ENCODE measurements at places on chromosomes 1 and 21.

DNA sequence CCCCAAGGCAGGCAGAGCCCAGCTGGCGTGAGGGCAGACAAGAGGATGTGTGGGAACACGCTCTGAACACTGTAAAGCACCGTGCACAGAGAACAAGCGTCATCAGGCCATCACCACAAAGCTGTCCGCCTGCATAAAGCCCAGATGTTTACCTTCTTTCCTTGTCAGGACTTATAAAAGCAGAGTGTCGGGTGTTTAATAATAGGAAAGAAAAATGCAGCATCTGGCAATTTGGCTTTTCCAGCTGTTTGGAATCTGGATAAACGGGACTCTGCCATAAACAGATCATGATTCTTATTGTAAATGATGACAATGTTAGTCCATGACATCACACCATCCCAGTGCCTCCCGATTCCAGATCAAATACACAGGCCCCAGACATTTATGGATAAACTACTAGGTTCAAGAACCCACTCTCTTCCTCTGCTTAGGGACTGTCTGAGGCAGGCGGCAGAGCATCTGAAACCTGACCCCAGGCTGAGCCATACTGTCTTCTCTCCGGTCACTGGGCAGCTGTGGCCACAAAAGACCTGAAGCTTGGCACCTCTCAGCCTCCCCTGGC, 4.2 kb downstream of the GLIS1 start:
- no peak for DNase-seq

GRCh38 chr1:47630346-47630745, 192.5 kb downstream of the FOXD2 start:
- no peak for DNase-seq

DNA sequence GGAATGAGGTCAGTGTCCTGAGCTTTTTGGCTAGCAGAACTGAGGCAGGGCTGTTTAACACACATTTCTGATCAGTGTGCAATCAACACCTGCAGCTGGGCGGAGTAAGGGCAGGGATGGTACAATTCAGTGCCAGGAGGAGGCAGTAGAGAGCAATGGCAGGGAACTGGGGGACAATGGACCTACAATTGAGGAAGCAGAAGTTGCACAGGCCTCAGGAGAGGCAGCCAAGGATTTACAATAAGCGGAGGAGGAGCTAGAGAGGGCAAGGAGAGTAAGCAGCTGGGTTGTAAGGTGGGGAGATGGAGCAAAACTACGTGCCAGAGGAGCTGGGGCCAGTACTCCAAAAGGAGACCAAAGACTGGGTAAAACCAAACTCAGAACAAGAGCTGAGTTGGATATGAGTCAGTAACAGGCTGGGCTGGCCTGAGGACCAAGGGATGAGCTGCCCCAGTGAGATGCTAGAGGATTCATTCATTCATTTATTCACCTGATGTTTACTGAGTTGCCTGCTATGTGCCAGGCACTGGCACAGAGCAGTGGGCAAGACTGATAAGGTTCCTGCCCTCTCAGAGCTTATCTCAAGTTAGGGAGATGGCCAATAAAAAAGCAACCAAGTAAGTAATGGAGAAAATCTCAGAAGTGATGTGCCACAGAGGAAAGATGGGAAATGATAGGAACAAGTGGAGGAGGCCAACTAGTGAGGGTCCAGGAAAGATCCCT, 10.4 kb upstream of the GALE start:
- no peak for DNase-seq

- no peak for DNase-seq
Measured at GRCh38 chr1:181669246-181669645, 185.9 kb downstream of the CACNA1E start.

DNA sequence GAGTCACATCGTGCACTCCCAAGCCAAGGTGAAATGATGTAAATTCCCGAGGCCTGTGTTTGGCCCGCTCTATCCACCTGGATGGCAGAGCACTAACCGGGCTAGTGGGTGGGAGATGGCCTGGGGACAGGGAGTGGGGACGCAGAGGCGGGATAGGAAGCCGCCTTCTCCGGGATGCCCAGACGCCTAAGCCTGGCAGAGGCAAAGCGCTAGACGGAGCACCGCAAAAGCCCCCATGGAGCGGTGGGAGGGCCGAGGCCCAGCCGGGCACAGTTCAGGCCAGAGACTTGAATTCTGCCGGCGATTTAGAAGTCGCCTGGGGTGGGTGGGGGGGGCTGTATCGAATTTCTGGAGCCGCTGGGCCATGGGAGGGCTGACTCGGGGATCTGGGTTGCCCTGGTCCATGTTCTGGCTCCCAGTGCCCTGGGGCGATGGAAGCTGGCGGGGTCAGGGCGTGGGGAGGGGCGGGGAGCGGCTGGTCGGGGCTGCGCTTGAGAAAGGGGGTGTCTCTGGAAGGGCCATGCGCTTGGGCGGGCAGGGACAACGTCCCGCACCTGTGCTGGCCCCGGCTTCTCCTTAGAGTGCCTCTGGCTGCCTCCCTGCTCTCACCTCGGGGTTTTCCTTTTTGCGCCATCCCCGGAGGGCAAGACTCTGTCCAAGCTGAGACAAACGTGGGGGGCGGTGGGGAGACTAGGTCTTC, 28.0 kb downstream of the KIAA2013 start:
- no peak for DNase-seq

DNA sequence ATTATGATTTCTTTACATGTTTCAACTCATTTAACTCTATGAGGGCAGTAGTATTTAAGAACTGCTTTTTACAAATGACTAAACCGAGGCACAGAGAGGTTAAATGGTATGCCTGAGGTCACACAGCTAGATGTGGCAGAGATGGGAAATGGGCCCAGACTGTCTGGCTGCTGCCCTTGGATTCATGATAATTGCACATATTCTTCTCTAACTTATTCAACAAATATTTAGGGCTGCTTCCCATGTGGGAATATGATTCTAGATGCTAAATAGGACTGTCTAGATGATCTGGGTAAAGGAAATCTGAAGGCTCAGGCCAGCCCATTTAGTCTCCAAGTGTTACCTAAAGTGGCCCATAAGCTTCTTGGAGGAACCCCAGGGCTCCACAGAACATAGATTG, 26.2 kb downstream of the C8A start:
- DNase-seq = no peak

- no peak for DNase-seq
Measured at GRCh38 chr1:230270185-230270558, 156.0 kb downstream of the PGBD5 start.

DNA sequence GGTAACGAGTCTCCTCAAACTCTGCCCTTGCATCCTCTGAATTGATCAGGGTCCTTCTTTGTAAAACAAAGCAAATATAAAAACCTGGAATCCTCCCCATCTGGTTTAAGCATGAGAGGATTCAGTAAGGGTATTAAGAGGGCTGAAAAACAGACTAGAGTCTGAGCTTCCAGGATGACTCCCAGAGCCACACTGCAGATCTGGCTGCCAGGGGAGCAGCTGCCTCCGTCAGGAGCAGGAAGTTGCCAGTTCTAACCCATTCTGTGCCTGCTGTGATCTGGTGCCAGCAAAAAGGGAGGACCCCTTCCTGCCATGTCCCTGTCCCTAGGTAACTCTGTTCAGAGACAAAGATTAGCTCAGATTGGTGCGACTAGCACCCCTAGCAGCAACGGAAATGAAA, 27.5 kb downstream of the SERTAD4 start:
- no peak for DNase-seq

GRCh38 chr1:27346991-27347624, 5.3 kb downstream of the SYTL1 start:
- no peak for DNase-seq

- DNase-seq = no peak
Measured at GRCh38 chr1:204203206-204203767, 7.0 kb upstream of the KISS1 start.

- no peak for DNase-seq
Measured at GRCh38 chr1:151377150-151377884, 4.8 kb upstream of the SELENBP1 start.

GRCh38 chr1:220732621-220733020, 15.5 kb upstream of the MTARC2 start:
- no peak for DNase-seq

DNA sequence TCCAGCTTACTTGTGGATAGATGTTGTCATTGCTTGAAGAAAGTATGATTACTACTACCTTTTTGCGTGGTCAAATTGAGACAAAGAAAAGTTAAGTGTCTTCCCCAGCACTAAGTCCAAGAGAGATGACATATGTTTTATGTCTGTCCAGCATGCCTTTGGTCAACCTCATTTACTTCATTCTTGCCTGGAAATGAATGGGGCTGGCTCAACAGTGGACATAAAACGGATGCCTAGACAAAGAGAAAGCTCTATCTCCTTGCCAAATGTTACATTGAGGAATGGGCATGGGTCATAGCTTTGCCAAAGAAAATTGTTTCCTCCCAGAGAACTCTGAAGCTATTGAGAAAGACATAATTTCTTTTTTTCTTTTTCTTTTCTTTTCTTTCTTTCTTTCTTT, 82.4 kb upstream of the PLPPR4 start:
- DNase-seq = no peak

- no peak for DNase-seq
Measured at GRCh38 chr1:11059155-11059967, 457 bp downstream of the SRM start.

DNA sequence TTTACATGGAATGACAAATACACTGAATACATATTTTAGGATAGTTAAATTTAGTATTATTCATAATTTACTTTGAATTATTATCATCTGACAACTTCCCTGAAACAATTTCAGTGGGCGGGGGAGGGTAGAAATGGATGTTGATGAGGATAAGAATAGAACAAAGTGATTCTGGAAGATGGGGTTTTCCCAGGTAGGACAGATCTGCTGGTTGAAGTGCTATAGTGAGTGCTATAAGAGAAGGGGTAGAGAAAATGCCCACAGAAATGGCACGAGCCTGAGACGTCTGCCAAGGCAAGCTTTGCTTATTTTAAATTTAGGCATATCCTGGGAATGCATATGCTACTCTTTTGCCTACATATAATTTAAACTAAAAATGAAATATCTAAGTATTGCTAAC, 3.2 kb downstream of the CFH start:
- DNase-seq = no peak

Data from fibroblast of skin of left biceps (primary cell).